Stimulated activated CD8-positive, alpha-beta memory T cell treated with anti-CD3 and anti-CD28 coated beads, Interleukin-12 subunit alpha, Interleukin-12 subunit beta, amount 100 ng/mL, for 4 hours (primary cell): ENCODE measurements at places on chromosomes 4 and X.

GRCh38 chr4:138236037-138236436 is 6.1 kb downstream of the SLC7A11 start:
- DNase-seq = no peak

- DNase-seq = no peak
These were observed 701.8 kb downstream of the PCDH7 start for GRCh38 chr4:31422006-31422405.

GRCh38 chr4:163554870-163555465 is 60.5 kb downstream of the TMA16 start:
- DNase-seq = no peak

DNA sequence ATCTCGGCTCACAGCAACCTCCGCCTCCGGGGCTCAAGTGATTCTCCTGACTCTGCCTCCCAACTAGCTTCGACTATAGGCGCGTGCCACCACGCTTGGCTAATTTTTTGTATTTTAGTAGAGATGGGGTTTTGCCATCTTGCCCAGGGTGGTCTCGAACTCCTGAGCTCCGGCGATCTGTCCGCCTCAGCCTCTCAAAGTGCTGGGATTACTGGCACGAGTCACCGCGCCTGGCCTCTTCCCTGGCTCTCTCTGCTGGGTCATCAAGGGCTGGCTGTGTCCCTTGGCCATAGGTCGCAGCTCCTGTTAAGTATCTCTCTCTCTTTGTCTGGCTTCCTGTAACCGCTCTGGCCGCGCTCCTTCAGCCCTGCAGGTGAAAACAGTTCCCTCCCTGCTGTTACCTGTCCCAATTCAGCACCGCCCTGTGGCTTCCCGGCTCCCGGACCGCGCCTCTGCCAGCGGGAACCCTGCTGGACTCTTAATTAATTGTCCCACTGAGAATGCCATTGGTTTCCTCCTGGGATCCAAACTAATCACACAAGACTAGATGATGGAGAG is 1.3 kb upstream of the RGS12 start:
- DNase-seq = no peak

DNA sequence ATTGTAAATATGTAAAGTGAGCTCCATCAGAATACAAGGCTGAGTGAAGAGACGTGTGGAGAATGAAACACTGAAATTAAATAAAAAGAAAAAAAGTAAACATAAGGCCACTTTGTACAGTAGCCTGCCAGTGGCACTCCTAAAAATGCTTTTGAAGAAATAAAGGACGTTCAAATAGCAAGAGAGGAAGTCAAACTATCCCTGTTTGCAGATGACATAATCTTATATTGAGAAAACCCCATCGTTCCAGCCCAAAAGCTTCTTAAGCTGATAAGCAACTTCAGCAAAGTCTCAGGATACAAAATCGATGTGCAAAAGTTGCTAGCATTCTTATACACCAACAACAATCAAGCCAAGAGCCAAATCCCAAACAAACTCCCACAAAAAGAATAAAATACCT is 24.2 kb downstream of the RASSF6 start:
- no peak for DNase-seq

DNA sequence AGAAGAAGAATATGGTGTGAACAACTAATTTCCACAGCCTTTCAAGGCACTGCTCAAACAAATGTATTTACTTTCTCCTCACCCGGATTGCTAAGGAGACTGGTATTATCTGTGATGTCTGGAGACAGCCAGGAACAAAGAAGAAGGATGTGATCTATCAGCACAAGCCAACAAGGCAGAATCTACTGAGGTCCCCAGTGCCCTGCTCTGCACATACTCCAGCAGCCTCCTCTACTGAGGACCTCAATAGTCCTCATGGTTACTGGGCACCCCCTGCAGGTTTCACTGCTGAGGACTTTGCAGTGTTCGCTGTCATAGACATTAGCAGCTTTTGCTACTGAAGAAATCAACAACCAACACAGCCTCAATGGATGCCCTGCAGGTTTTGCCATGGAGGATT is 930.1 kb downstream of the ADGRL3 start:
- DNase-seq = no peak

GRCh38 chr4:145887241-145887991 is 51.2 kb downstream of the ZNF827 start:
- no peak for DNase-seq

DNA sequence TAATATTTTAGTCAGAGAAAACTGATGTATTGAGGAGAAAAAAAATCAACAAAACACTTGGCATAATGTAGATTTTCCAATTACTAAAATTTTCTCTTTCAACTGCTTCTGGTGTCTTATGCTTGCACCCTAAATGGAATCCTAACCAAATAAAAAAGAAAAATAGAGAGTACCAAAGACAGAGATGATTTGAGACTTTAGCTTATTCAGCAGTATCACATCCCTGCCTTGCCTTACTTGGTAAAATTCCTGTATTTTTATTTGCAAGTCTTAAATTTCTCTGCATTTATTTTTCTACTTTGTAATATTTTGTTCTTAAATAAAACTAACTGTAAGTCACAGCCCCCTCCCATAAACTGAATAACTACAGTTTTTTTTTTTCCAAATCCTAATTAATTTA is 950.5 kb upstream of the INTU start:
- no peak for DNase-seq

DNA sequence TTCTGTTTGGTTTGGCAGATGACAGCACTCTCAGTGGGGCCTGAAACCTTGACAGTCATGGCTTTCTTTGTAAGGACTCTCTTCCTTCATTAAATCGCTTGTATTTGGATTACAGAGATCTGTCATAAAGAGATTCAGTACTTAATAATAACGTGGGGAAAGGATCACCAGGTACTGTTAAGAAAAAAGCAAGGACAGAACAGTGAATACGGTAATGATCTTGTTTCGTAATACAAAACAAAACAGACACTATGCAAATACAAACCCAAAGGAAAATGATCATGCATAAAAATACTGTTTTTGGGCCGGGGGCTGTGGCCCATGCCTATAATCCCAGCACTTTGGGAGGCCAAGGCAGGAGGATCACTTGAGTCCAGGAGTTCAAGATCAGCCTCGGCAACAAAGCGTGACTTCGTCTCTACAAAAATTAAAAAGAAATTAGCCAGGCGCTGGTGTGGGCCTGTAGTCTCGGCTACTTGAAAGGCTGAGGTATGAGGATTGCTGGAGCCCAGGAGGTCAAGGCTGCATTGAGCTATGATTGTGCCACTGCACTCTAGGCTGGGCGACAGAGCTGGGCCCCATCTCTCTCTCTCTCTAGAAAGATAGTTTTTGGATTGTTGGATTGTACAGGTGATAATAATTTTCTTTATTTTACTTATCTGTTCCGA is 64.6 kb downstream of the TRAPPC11 start:
- DNase-seq = no peak

DNA sequence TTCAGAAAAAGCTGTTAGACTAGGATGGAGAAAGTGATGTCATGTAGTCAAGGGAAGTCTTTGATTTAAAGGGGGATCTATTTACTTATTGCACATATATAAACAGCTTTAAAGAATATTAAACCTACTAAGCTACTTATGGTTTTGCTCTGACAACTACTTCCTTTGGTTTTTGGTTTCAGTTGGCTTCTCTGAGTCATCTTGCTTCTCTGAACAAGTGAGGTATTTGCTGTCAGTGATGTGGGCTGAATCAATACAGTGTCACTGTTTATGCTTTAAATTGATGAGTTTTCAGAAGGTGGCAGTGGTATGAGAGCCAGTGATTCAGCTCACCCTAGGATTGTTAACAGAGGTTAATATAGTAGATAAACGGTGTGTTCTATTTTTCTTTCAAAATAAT is 75.1 kb downstream of the CEP44 start:
- DNase-seq = no peak

GRCh38 chr4:30181512-30181911 is 538.7 kb upstream of the PCDH7 start:
- no peak for DNase-seq

GRCh38 chr4:186623546-186623945 is 68.2 kb upstream of the MTNR1A start:
- DNase-seq = no peak

DNA sequence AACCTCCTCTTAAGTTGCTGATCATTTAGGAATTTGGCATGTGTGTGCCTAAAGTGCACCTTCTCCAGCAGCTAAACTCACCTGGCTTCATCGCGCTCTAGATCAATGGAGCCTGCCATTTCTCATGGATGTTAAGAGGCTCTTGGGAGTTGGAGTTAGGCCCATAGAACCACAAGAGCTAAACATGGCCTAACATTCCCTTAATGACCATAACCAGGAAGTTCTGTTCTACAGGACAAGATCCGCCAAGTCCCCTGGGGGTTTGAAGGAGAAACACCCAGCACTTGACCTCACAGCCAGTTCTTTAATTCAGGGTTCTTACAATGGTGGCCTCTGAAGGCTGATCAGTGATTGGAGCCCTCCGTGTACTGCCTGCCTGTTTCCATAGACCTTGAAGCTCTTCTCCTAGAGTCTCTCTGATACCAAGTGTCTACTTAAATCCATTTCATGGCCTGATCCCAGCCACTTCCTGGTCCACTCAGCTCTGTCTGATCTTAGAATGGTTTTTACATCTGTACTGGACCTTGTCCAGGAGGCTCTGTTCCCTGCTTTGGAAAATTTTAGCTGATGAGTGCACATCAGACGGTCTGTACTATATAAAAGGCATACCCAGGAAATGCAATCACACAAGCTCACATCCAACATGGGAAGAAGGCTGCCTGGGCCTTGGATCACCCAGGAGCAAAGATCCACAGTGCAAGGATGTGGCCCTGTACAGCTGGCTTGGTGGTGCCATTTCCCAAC is 45.1 kb downstream of the RPS3A start:
- DNase-seq = no peak

DNA sequence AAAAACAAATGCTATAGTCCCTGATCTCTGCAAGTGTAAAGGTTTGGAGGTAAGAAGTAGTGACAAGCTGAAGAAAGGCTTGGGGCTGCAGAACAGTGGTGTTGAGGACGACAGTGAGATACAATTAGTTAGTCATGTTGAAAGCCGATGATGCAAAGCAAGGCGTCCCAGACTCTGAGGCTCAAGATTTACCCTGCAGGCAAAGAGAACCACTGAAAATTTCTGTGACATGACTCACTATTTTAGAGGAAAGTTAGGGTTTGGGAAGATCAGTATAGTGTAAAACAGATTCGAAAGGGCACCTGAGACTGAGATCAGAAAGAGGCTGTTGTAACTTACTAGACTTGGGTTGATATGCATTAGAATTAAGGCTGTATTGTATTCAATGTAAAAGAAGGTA is 281.3 kb upstream of the FTHL17 start:
- no peak for DNase-seq

- DNase-seq = no peak
These were observed 5.0 kb downstream of the ARMCX5 start for GRCh38 chrX:102604327-102604726.

- no peak for DNase-seq
These were observed 1.5 kb upstream of the EIF4E start for GRCh38 chr4:98930311-98930865.

GRCh38 chr4:188780686-188781085 is 641.4 kb downstream of the TRIML1 start:
- DNase-seq = no peak

GRCh38 chr4:121936101-121936500 is 15.8 kb downstream of the TRPC3 start:
- no peak for DNase-seq

DNA sequence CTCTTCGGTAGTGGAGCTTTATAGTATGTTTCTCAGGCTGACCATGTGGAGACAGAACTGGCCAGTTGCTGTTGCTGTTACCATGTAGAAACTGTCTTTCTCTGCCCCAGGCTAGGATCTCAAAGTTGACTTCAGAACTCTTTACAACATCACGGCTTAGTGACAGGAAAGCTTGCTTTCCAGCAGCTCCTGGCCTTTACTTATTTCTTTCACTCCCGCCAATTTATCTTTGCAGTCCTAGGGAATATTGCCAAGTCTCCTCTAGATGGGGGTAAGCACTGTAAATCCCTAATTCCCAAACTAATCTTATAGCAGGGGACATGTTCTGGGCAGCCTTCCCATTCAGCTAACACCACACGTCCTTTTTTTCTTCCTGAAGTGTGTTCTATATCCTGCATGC is 631.6 kb downstream of the SPRY1 start:
- no peak for DNase-seq

DNA sequence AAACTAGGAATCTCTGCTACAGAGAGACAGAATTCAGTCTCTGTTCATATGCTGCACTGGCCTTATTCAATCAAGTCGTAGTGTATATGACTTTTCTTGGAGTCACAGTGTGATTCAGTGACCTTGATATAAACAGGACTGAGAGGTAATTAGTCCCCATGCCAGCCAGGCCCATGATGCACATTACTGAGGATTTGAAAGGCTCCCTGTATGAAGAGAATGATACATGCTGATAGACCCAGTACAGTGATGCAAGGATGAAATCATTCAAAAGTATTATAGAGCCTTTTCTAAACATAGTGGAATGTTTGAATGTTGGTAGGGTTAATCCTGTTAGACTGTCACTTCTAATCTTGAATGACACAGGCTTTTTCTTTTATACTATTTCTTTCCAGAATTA is 34.1 kb downstream of the ANXA3 start:
- no peak for DNase-seq

- DNase-seq = no peak
These were observed 28.5 kb upstream of the CD99 start for GRCh38 chrX:2662586-2662985.

GRCh38 chrX:45748369-45748774 is 547.7 kb upstream of the DIPK2B start:
- no peak for DNase-seq

DNA sequence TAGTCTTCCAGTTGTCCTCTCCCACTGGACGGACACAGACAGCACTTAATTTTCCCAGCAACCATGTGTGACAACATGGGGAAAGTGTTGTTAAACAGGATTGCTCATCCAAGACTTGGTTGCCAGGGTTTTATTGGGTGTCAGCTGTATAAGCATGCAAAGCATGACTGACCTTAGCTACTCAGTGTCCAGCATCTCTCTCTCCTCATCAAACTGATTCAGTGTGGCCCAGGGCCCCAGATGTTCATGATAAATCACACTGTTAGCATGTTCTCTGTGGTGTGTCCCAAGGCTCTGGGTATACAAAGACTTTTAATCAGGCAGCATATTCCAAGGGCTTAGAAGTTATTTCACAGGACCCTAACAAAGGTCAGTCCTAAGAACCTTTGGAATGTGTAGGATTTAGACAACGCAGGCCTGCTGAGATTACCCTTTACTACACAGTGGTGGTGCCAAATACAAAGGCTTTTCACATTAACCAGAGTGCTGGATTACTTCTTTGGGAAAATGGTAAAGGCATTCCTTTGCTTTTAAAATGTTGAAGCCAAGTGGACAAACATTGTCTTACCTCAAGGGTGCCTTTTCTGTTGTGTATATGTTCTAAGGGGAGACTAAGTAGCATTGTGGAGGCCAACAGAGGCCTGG is 213.3 kb downstream of the GLUD2 start:
- DNase-seq = no peak
